ENCODE measurements at places on chromosomes 1 and 21.

DNA sequence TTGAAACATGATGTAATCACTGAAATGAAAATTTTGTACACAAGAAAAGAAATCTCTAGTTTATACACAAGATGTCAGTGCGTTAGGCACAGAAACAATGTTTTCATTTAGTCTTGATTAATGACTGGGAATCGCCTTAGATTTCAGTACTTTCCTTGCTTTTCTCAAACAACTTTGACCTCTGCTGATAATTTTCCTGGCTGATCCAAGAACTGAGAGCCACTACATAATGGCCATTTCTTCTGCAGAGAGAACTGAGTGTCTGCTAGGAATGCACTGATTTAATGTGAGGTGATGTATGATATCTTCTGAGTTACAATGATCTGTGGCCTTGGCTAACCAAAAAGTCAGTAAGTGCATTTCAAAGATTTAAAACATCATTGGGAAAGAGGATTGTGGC is 308.1 kb downstream of the CTH start:
- DNase-seq = no peak

DNA sequence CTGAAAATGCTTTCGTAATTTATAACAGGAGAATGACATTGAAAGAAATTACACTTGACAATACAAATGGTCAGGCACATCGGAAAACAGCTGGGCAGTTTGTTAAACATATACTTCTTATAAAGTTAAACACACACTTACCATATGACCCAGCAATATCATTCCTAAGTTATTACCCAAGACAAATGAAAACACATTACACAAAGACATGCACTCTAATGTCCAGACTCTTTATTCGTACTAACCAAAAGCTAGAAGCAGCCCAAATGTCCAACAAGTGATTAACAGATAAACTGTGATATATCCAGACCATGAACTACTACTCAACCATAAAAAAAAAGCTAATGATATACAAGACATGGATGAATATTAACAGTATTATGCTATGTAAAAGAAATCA is 8.5 kb downstream of the AKT3 start:
- no peak for DNase-seq

DNA sequence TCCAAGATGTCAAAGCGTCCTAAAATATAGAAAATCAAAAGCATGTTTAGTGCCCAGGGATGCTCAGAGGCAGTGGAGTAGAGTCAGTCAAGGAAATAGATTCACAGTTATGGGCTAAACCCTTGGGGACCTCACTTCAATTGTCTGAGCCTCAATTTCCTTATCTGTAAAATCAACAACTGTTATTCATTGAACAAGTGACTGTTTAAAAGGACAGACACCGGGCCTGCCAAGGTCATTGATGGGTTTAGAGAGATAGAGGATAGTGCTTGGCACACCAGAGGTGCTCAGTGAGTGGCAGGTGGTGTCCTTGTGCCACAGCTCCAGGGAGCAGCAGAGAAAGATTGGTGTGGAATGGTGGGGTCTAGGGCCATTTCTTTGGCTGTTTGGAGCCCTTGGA is 12.8 kb downstream of the PLA2G5 start:
- no peak for DNase-seq

- DNase-seq = no peak
Measured at GRCh38 chr1:209302779-209303568, 280.5 kb upstream of the CAMK1G start.

- DNase-seq = no peak
Measured at GRCh38 chr1:72227667-72228066, 54.7 kb downstream of the NEGR1 start.

DNA sequence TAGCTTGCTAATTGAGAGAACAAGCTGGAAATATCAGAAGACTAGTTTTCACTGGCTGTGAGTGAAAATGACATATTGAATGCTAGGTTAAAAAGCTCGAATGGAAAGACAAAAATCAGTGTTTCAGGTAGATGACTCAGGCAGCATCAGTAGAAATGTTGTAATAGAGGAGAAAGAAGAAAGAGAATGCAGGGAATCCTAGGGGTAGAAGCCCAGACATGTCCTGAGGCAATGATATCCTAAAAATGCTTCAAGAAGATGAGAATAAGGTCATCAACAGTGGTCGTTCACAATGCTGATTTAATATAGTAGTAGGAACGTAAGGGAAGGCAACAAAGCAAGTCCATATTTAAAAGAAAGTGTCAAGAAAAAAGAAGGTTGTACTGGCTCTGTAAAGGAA is 96.7 kb upstream of the HP1BP3 start:
- no peak for DNase-seq

DNA sequence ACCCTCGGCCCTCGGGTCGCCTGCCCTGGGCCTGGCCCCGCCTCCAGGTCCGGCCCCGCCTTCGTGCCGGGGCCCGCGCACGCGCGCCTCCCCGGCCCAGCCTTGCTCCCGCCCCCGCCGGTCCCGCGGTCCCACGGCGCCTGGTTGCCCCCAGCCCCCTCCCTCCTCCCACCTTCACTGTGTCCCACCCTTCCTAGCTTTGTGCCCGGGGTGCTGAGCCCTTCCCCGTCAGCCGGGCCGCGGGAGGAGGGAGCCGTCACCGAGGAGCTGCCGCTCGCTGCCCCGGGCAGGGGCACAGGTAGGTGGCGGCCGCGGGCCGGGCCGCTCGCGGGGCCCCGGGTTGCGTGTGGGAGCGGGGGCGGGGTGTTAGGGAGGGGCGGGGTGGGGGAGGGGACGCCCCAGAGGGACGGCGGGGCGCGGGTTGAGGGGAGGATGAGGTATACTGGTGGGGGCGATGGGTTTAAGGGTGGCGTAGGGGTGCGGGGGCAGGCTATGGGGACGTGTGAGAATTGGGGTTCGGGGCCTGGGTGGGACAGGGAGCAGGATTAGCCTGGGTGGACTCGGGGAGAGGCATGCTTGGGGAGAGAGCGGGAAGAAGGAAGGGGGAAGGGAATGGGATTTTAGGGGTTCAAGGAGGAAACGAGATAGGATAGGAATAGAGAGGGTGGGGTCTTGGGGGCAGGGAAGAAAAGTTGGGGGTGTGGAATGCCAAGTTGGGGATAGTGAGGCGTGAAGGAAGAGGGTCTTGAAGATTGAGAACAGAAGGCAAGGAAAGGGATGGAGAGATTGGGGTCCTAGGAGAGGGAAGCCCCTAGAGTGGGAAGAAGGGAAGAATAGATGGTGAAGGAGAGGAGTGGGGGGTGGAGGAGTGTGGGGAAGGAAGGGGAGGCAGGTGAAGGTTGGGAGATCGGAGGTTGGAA is at the start of gene LRRC42:
Gene LRRC42 (plus strand): TSS at position 99 of the 920 bp plus-strand sequence. CDS start 5,650 bp downstream, outside the sequence.
- no peak for DNase-seq

DNA sequence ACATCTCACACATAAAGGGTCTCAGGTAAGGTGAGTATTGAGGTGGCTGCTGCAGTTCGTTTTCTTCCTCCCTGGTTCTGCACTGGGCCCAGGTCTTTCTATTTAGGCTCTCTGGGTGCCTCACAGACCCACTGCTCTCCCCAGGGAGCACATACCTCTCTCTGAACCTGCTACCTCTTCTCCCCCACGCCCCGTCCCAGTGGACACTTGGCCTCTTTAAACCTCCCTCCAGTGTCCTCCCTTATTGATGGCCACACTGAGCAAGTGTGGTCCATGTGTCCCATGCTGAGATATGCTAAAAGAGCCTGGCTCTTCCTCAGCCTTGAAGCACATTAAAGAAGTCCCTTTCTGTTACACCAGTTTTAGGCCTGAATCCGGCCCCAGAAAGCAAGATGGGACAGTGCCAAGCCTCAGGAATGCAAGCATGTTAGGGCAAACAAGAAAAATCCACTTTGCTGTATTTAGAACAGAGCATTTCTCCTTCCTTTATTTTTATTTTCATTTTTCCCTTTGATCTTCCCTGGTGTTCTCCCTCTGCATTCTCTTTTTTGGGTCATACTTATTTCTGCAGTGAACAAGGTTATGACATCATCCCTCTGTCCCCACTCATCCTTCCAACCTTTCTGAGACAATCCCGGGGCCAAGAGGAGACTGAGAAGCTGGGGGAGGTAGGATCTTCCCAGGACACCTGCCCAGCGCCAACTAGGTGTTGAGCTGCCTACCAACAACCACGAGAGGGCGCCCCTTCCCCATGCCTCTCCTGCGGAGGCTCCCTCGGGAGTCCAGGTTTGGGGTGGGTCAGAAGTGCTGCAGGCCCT is 5.0 kb upstream of the CHI3L2 start:
- DNase-seq = no peak

- no peak for DNase-seq
Measured at GRCh38 chr1:198444792-198445191, 95.7 kb downstream of the ATP6V1G3 start.

- DNase-seq = no peak
Measured at GRCh38 chr1:53942127-53942957, 3.2 kb downstream of the IFT25 start.

DNA sequence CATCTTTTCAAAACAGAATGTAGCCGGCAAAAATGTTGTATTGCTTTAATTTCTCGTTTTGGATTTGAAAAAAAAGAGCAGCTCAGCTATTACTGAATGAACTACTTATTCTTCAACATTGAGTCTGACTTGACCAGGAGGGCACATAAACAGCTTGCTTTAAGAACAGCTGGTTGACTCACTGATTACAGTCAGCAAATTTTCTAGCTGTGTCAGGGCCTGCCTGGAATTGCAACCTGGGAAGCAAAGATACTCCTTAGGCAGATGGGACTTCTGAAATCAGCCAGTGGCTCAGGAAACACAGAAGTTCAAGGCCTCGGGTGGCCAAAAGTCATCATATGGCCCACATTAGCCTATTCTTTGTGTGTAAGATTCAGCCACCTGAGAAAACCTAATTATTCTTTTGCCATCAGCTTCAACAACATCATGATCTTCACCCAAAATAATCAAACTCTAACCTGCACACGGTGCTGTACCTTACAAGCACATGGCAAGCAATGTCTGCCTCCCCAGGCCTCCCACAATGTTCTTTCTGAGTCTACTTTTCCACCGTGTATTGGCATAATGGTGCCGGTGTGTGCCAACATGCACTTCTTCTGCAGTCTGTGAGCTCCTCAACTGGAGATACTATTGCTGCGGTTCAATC is 307.2 kb downstream of the HHIPL2 start:
- DNase-seq = no peak

DNA sequence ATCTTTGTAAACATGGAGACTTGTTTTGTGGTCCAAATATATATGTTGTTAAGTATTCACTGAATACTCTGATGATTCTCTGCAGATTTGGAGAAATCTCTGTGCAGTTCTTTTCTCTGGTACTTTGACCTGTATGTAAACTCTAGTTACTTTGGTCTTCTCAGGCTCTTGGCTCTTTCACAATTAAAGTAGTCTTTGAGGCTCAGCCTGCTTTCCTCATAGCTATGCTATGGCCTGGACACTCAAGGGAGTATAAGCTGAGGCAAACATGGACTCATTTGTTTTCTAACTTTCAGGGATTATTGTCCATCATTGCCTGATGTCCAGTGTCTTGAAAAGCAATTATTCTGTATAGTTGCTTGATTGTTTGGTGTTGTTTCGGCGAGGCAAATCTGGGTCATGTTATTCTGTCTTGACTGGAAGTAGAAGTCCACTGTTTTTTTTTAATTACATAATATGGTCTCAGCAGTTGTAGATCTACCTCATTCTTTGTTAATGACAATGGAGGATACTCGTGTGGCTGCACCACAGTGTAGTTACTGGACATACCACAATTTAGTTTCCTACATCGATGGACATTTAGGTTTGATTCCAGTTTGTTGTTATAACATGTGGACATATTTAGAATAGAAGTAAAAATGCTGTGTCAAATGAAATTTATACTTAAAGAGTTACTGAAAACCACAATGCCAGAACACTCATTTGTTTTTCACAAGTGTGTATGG is 9.2 kb downstream of the PTBP2 start:
- DNase-seq = no peak

- no peak for DNase-seq
Measured at GRCh38 chr1:71240656-71241055, 159.8 kb upstream of the ZRANB2 start.

DNA sequence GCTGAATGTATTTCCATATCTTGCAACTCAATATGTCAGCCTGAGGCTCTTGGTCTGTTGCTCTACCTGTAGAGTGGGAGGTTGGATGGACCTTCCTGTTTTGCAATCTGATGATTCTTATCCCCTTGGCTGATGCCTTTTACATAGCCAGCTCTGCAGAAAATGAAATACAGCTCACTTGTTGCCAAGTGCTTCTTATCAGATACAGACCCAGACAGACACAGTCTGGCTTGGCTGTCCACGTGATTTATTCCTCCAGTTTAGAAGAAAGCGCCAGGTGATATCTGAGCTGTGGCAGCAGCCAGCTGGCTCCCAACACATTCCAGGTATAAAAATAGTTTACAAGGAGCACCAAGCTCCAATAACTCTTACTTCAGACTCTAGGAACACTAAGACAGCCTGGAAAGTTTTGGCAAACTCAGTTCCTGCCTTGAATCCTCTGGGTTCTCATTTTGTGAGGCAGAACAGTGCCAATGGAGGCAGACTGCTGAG is 479.2 kb upstream of the USP24 start:
- no peak for DNase-seq

- DNase-seq = no peak
Measured at GRCh38 chr21:26800970-26801431, 44.2 kb downstream of the ADAMTS1 start.

GRCh38 chr1:87956072-87956471 is 627.4 kb downstream of the LMO4 start:
- no peak for DNase-seq

DNA sequence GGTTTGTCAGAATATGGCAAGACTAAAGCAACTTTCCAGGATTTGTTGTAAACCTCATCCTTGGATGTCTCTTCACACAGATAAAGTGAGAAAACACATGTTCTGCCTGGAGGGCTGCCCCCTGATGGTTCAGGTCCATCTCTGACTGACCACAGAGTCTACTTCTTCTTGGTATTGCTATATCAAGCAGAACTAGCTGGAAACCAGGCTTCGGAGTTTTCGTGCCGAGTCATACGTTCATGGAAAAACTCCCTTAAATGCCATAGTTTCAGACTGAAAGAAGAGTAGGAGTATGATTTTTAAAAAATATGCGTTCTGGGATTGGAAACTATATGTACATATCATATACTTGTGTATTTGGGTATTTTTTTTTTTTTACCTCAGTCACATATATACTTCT is 5.8 kb downstream of the OR10T2 start:
- DNase-seq = no peak

DNA sequence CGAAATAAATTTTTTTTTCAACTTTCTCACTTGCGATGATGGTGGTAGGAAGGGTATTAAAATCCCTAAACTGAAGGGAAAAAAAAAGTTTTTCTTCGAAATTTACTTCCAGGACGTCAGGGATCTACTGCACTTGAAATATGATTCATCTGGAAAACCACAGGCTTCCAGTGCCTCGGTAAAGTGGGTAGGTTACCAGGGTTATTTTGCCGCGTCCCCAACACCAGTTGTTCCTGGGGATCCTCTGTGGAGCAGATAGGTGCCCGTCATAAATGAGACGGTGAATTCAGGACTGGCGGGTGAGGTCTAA is 773 bp downstream of the RABIF start:
- peak; percentile 20 for DNase-seq

GRCh38 chr1:186605762-186606350 is 74.4 kb downstream of the PTGS2 start:
- DNase-seq = no peak

GRCh38 chr1:46477153-46477929 is 12.3 kb upstream of the DMBX1 start:
- DNase-seq = peak; percentile 12
